ENCODE measurements at places on chromosomes 7 and 10. TPM values are rescaled to one million over a fixed set of nuclear protein-coding genes. Genes with fewer than 3 reads are reported as not detected.

INMT gene
- polyA plus RNA-seq, result not detected

COG5 gene
- 30.5 TPM for polyA plus RNA-seq

PNLIPRP1 gene
- polyA plus RNA-seq, result not detected

HKDC1 gene
- polyA plus RNA-seq, result not detected

PRSS1 gene
- 0.13 TPM for polyA plus RNA-seq

NRP1 gene
- 0.65 TPM for polyA plus RNA-seq

Measured in immature natural killer cell (primary cell).